Mesothelial cell of epicardium (in vitro differentiated cells): ENCODE measurements at places on chromosomes 13 and 19. TPM values are rescaled to one million over a fixed set of nuclear protein-coding genes. Genes with fewer than 3 reads are reported as not detected.

NBEA gene
- 31.9 to 34.5 TPM (median 32.8 TPM) in 3 replicates for total RNA-seq

SOX1 gene
- not detected in 3 replicates for total RNA-seq

ZNF497 gene
- total RNA-seq, result 6.6 to 7.6 TPM (median 6.9 TPM) in 3 replicates

- no peak for DNase-seq
These were observed 728.9 kb upstream of the ARGLU1 start for GRCh38 chr13:107296804-107297203.

DNA sequence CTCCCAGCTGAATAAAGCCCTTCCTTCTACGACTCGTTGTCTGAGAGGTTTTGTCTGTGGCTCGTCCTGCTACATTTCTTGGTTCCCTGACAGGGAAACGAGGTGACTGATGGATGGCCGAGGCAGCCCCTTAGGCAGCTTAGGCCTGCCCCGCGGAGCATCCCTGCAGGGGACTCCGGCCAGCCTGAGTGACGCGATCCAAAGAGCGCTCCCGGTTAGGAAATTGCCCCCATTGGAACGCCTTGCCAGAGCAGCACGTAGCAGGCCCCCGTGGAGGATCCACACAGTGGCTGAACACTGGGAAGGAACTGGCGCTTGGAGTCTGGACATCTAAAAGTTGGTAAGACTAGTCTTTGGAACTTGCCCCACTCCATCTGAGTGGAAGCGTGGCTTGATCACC lies 296.8 kb upstream of the SGCG start:
- no peak for DNase-seq

DNA sequence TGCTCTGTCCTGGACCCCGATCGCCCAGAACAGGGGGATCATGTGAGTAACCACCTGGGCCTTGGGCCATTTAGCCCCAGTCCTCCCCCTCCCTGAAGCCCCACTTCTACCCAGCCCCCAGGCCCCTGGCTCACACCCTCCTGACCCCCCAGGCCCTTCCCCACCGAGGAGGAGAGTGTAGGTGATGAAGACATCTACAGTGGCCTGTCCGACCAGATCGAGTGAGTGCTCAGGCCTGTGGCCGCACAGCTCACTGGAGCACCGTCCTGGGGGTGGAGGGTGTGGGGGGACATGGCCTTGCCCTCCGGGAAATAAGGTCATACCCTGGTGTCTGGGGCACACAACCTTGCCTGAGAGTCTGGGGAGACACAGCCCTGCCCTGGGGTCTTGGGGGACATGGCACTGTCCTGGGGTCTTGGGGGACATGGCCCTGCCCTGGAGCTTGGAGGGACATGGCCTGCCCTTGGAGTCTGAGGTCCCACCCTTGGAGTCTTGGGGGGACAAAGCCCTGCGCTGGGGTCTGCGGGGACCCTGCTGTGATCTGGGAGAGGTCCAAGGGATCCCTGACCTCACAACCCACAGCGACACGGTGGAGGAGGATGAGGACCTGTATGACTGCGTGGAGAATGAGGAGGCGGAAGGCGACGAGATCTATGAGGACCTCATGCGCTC lies 49.3 kb downstream of the VAV1 start:
- DNase-seq, result no peak

GRCh38 chr13:109783447-109783814 lies 3.0 kb downstream of the IRS2 start:
- DNase-seq, result no peak

DNA sequence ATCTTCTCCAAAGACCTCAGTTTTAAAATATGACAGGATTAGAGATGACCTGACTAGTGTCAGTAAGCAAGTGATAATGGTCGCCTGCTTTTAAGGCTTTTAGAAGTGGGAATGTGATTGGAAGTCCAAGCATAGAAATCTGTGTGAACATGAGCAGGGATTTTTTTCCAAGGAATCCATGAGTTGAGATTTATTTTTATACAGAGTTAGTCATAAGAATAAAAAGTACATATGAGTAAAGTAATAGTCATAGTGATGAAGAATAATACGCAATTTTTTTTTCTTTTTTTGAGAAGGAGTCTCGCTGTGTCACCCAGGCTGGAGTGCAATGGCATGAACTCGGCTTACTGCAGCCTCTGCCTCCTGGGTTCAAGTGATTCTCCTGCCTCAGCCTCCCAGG lies 1.6 kb downstream of the ZNF546 start:
- no peak for DNase-seq

GRCh38 chr19:8329996-8330395 lies 8.7 kb downstream of the RPS28 start:
- DNase-seq, result no peak

DNA sequence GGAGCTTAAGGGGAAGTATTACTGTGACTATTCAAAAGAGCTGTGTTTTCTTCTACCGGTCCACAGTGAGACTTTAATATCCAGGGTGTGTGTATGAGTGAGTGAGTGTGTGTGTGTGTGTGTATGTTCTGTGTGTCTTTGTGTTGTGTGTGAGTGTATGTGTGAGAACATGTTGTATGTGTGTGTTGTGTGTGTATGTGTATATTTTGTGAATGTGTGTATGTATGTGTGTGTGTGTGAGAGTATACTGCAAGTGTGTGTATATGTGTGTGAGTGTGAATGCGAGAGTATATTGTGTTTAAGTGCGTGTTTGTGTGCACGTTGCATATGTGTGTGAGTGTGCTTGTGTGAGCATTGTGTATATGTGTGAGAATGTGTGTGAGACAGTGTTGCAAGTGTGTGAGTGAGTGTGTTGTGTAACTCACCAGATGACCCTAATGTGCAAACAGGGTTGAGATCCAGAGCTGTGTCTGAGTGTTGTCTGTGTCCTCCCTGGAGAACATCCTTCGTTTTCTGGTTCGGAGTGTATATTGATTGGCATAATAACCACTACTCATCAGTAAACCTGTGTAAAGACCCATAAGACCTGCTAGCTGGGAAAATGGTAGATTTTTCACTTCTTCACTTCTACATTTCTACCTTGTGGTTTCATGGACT lies 101.1 kb upstream of the RNF113B start:
- no peak for DNase-seq

DNA sequence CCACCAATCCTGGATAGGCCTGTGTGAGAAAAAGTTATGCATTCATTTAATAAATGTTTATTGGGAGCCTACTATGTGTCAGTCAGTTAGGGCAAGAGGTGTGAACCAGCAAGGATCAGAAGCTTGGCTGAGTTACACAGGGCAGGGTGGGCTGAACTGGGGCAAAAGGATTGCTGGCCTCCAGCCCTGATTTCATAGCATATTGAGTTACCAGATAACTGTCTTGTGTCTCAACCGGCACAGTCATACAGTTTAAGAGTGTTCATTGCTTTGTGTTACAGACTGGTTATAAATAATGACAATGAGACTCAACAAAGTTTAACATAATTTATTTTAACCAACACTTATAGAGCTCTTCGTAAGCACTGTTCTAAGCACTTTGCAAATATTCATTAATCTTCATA lies 253.8 kb downstream of the DLEU7 start:
- no peak for DNase-seq

DNA sequence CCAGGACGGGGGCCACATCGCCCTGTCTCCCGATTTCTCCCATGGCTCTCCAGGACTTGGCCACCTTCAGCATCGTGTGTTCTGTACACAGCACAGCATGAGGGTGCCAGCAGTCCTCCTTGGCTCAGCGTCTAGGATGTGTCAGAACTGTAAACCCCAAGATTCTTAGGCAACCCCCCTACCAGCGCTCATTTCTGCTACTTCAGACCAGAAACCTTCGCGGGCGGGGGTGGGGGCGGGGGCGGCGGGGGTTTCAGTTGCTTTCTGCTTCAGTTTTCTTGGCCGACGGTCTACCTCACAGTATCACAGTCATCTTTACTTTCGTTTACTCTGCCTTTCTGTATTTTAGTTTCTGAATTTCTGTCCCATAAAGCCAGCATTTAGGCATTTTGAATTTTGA lies 82.4 kb downstream of the GGACT start:
- DNase-seq, result no peak
